Progenitor cell of endocrine pancreas (in vitro differentiated cells): ENCODE measurements at places on chromosomes 3 and 15.

DNA sequence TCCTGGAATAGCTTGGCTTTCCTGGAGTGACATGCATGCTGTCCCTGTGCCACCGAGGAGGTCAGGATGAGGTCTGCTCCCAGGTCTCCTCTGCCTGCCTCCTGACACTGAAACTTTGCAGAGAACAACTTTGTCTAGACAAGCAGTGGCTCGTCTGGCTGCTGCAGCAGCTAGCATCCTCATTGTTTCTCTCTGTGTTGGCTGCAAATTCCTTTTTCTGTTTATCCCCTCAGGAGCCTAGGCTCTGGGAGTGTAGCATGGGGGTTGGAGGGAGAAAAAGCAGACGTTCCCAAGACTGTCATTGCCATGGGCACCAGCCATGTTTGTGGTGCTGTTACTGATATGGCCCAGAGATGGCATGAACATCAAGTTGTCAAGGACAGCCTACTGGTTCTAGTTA lies 208.7 kb upstream of the LRIG1 start:
- no peak for DNase-seq

- DNase-seq = no peak
Measured at GRCh38 chr3:116441652-116442051, 3.6 kb downstream of the LSAMP start.

- no peak for DNase-seq
Measured at GRCh38 chr3:35257641-35258040, 381.7 kb upstream of the ARPP21 start.

- no peak for DNase-seq
Measured at GRCh38 chr15:57735891-57736290, 29.4 kb downstream of the POLR2M start.

- no peak for DNase-seq
Measured at GRCh38 chr3:19029837-19030521, 118.3 kb upstream of the KCNH8 start.

DNA sequence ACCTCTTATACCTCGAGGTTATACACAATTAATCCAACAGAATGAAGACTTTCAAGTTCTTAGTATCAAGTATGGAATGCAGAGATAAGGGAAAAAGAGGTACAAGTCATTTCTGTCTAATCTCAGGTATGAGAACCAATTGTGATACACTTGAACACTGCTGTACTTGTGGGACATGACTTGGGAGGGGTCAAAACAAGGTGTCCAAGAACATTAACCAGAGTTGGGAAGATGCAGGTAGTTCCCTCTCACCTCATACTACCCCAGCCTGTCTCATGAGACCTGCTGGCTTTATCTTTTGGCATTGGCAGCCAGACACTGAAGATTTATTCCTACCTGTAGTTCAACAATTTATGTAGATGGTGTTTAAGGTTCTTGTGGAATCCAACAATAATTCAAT lies 209.7 kb downstream of the NR1D2 start:
- DNase-seq = no peak

DNA sequence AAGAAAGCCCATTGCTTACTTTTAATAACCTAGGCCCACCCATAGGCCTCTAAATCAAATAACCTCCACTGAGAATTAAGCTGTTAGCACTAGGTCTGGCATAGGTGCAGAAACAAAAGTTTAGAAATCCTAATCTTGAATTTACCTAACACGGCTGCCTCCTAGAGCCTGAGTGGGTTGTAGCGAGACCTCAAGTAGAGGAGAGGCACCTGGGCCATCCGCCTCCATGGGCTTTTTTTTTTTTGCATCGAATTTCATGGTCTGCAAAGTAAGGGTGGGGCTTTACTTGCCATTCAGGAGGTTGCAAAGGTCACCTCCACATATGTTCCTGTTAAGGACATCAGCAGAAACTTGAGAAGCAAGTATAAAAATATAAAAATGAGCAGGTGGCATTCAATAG lies 6.6 kb upstream of the TPM1 start:
- DNase-seq = no peak

DNA sequence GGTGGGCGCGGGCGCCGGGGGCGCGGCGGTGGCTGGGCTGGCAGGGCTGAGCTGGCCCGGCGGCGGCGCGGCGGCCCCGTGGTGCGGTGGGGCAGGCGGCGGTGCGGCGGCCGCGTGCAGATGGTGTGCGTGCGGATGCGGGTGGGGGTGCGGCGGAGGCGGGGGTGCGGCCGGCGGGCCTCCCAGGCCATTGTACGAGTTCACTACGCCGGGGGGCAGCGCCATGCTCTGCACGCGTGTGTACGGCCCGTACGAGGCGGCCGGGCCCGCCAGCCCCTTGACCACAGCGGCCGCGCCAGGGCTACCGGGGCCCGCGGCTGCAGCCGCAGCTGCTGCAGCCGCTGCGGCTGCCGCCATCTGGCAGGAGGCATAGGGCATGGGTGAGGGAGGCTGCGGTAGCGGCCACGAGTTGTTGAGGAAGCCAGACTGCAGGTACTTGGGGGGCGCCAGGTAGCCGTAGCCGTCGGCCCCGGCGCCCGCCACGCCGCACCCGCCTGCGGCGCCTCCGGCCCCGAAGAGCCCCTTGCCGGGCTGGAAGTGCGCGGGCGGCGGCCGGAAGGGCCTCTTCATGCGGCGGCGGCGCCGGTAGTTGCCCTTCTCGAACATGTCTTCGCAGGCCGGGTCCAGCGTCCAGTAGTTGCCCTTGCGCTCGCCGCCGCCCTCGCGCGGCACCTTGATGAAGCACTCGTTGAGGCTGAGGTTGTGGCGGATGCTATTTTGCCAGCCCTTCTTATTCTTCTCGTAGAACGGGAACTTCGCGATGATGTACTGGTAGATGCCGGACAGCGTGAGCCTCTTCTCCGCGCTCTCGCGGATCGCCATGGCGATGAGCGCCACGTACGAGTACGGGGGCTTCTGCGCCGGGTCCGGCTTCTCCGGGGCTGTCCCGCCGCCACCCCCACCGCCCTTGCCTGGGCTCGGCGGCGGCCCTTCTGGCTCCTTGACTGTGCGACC lies 951 bp downstream of the FOXL2 start:
- no peak for DNase-seq

GRCh38 chr15:26866298-26867199 lies at the start of gene GABRA5:
Gene GABRA5, plus strand, starts transcription at chr15:26867062. Its CDS starts 2,187 bp downstream, at chr15:26869249.
- peak; percentile 49 for DNase-seq

- DNase-seq = no peak
Measured at GRCh38 chr3:30407651-30408050, 198.8 kb upstream of the TGFBR2 start.

GRCh38 chr3:59192473-59192872 lies 142.6 kb upstream of the CFAP20DC start:
- no peak for DNase-seq

DNA sequence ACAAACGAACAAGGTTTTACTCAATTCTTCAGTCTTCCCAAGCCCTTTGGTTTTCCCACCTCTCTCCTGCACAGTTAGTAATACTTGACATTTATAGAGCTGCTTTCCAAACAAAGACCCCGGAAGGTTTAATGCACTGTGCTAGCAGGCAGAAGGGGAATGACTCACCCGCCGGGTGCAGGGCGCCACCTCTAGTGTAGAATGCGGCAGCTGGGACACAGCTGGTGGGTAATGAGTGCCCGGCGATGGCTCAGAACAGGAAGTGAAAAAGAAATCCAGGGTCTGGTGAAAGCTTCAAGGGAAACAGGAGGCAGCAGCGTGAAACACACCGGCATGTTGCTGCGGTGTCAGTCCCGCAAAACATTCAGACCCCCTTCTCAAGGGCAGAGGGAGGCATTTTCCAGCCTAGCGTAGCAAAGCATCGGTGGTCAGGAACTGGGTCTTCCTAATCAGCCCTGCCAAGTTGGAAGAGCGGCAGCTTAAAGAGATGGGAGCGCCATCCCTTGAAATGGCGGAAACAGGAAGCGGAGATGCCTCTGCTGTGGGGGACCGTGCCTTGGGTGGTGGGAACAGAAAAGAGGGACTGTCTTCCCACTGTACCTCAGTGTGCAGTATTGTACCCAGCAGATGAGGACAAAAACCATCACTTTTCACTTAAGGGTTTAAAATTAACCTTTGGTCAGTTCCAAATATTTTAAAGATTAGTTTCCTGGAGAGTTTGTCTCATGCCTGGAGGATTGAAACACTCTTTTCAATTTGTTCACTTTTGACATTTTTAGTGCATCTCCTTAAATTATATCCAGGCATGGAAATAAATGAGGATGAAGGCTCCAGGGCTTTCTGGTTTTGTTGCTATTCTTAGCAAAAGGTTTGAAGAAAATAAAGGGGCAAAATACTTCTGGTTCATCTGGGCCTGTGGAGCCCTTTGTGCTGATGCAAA lies 160.7 kb upstream of the MCTP2 start:
- no peak for DNase-seq

- no peak for DNase-seq
Measured at GRCh38 chr15:40869686-40870085, 4.3 kb downstream of the RHOV start.

GRCh38 chr3:196335503-196335948 lies 2.7 kb downstream of the TM4SF19 start:
- DNase-seq = no peak

DNA sequence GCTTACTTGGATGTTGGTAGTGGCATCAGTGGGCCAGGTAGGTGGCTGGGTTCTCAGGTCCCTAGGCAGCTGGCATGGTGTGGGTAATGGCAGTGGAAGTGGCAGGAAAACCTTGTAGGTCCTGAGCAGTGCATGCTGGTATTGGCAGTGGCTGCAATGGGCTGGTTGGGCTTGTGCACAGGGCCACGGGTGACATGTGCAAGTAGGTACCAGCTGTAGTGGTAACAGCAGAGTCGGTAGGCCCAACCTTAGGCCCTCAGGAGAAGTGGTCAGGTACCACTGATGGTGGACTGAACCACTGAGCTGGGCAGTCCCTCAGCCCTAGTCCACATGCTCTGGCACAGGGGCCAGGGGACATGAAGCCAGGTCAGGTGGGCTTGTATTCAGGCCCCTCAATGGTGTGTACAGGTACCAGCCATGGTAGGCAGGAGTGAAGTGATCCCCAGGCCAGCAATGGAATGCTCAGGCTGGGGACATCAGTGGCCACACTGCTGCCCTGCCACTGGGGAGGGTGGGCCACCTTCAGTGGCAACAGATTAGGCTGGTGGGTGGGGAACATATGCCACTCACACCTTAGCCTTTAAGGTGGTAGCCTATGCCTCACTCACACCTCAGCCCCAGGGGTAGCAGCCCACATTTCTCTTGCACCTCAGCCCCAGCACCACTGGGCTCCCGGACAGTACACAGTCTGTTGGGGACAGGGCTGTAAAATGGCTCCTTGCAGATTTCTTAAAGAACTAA lies 118.1 kb downstream of the LRRK1 start:
- DNase-seq = no peak

GRCh38 chr3:192957441-192958021 lies 39.9 kb upstream of the MB21D2 start:
- no peak for DNase-seq

GRCh38 chr3:64123931-64124330 lies 100.6 kb upstream of the PSMD6 start:
- DNase-seq = no peak

- DNase-seq = no peak
Measured at GRCh38 chr15:69498987-69499386, 46.4 kb downstream of the RPLP1 start.

DNA sequence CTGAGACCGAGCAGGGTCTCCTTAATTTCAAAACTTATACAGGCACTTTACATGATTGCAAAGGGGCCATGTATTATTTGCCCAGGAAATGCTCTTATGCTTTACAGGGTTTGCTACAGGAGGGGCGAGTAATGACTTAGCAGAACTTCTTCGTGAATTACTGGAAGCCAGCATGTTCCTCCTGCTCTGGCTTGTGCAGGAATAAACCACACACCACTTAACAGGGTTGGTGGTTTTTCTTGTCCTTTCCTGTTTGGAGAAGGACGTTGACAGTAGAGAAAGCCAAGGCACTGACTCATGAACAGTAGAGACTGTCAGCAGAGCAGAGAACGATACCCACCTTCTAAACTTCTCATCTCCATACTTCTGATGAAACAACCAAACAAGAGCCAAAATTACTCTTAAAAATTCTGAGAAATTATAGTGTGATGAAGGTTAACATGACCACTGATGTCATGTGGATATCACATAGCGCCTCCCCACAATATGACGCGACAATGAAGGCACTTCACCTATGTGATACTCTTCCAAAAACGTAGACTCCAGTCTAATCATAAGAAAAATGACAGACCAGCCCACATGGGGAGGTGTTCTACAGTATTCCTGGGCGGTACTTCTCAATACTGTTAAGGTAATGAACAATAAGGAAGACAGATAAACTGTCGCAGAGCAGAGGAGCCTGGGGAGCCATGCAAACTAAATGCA lies 24.7 kb upstream of the MCTP2 start:
- DNase-seq = no peak

DNA sequence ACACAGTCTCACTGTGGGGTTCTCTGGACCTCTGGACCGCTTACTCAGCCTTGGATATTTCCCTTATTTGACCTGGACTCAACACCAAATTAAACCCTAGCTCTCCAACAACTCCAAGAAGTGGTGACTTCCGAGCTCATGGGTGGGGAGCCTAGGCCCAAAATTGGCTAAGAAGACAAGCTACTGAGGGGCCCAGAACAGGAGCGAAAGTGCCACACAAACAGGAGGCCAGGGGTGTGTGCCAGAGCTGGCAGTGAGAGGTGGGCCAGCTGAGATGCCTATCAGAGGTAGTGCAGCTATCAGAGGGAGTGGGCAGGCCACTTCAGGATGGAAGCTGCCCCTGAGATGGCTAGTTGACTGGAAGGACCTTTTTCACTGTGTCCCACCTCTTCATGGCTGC lies 151.1 kb upstream of the PRR20G start:
- DNase-seq = no peak

- no peak for DNase-seq
Measured at GRCh38 chr3:12831301-12831866, 10.0 kb downstream of the RPL32 start.

- no peak for DNase-seq
Measured at GRCh38 chr3:13833506-13834257, 46.2 kb downstream of the WNT7A start.

DNA sequence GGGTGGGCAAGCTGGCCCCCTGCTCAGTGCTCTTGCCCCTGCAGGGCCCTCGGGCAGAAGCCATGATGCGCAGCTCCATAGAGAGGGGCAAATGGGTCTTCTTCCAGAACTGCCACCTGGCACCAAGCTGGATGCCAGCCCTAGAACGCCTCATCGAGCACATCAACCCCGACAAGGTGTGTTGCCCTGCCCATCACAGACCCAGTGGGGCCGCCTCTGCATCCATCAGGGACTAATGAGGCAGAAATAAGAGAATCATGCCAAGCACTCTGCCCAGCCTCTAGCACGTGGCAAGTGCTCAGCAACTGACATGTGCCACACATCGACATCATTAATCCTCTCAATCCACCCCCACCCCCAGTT lies 49.4 kb downstream of the SEMA3G start:
- no peak for DNase-seq

GRCh38 chr15:38002883-38003477 lies 68.5 kb downstream of the TMCO5A start:
- DNase-seq = no peak
